Body of pancreas (tissue), 4 donors: ENCODE measurements at places on chromosomes 2 and 18. TPM values are rescaled to one million over a fixed set of nuclear protein-coding genes. Genes with fewer than 3 reads are reported as not detected.

Gene SPATA3
- total RNA-seq, result not detected

Gene KRTCAP3
- 11.9 TPM for total RNA-seq

Gene HS6ST1
- total RNA-seq, result 44.8 TPM

Gene MOGAT1
- total RNA-seq, result not detected

Gene RGPD8
- total RNA-seq, result 22.7 TPM

Gene PROKR1
- not detected for total RNA-seq

- H3K36me3 ChIP-seq, result no peaks in the 10 kb centered on the region
- no peaks in the 10 kb centered on the region for H3K27me3 ChIP-seq
- H3K4me1 ChIP-seq, result peaks cover 22% of the 10 kb centered on the region
- peak overlapping the region; percentile 67 for H3K27ac ChIP-seq
- no peak for DNase-seq
- no peak overlapping the region for H3K4me3 ChIP-seq
Measured at GRCh38 chr18:6561016-6561415, 146.3 kb upstream of the L3MBTL4 start.

DNA sequence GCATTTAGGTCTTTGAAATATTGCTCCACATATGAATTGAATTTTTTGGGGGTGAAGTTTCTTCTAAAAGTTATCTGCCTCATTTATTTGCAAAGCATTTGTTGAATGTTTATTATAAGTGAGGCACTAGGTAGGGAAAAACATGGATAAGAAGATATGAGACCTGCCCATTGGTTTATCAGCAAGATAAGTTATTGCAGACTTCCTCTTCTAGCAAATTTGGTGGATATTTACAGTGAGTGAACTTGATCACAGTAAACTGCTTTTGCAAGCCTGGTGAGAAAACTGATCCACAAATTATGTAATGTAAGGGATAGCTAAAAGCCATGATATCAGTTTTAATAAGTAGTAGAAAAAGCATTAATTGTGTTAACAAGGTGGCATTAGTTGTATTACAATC is 364.8 kb downstream of the SOCS6 start:
- no peak overlapping the region for H3K4me3 ChIP-seq
- no peaks in the 10 kb centered on the region for H3K27me3 ChIP-seq
- H3K27ac ChIP-seq, result no peak overlapping the region
- no peaks in the 10 kb centered on the region for H3K36me3 ChIP-seq

GRCh38 chr18:36187826-36188721 is 777 bp downstream of the MOCOS start:
- peaks cover 15% of the 10 kb centered on the region for H3K4me1 ChIP-seq
- H3K27ac ChIP-seq, result peak overlapping the region; percentile 51
- peak; percentile 32 for DNase-seq
- no peaks in the 10 kb centered on the region for H3K36me3 ChIP-seq
- H3K27me3 ChIP-seq, result no peaks in the 10 kb centered on the region
- peak overlapping the region; percentile 41 for H3K4me3 ChIP-seq

DNA sequence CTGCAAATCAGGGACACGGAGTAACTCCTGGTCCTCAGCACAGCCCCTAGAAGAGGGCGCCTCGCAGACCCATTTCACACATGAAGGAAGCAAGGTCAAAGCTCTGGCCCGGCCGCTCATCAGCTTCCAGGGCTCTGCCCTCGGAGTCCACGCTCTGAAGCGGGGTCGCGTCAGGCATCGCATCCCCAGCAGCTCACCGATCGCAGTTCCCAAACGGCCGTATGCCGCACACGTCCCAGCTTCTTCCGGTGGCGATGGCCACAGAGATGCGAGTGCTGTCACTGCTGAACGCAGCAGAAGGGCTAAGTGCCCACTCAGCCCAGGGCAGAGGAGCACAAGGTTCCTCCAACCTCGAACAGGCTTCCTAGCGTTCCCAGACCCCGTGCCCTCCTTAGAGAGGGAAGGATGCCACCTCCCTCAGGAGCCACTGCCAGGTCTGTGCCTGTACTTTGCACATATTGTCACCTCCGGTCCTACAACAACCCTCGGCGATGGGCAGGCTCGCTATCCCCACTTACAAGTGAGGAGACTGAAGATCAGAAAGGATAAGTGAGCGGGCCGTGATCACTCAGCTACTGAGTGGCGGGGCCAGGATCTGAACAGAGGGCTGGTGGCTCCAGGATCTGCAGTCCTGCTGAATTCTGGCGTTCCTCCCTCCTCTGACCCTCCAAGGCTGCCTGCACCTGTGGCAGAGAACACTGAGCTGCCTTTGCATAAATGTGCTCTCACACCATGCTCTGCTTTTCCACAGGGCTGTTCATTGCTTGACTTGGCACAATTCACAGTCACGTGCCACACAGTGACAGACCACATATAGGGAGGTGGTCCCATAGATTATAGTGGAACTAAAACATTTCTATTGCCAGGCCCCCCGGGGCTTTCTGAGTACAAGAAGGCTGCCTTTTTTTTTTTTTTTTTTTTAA is 71.4 kb downstream of the COPS8 start:
- no peaks in the 10 kb centered on the region for H3K4me1 ChIP-seq
- no peaks in the 10 kb centered on the region for H3K36me3 ChIP-seq
- no peaks in the 10 kb centered on the region for H3K27me3 ChIP-seq
- H3K27ac ChIP-seq, result no peak overlapping the region
- no peak overlapping the region for H3K4me3 ChIP-seq

GRCh38 chr2:217974389-217975005 is 28.3 kb downstream of the TNS1 start:
- H3K4me1 ChIP-seq, result peaks cover 17% of the 10 kb centered on the region
- no peak overlapping the region for H3K27ac ChIP-seq
- DNase-seq, result peak; percentile 37
- H3K4me3 ChIP-seq, result no peak overlapping the region
- H3K27me3 ChIP-seq, result no peaks in the 10 kb centered on the region

GRCh38 chr18:59575995-59576394 is 121.2 kb downstream of the CCBE1 start:
- no peak overlapping the region for H3K4me3 ChIP-seq
- H3K36me3 ChIP-seq, result no peaks in the 10 kb centered on the region
- no peak overlapping the region for H3K27ac ChIP-seq
- no peak for DNase-seq
- no peaks in the 10 kb centered on the region for H3K4me1 ChIP-seq

- peaks cover 9% of the 10 kb centered on the region for H3K4me1 ChIP-seq
- DNase-seq, result no peak
- no peak overlapping the region for H3K4me3 ChIP-seq
- H3K36me3 ChIP-seq, result no peaks in the 10 kb centered on the region
- H3K27me3 ChIP-seq, result no peaks in the 10 kb centered on the region
- H3K27ac ChIP-seq, result no peak overlapping the region
Measured at GRCh38 chr2:71546777-71547281, 93.5 kb downstream of the DYSF start.

GRCh38 chr2:170019060-170019805 is 158.7 kb upstream of the MYO3B start:
- no peaks in the 10 kb centered on the region for H3K36me3 ChIP-seq
- DNase-seq, result no peak
- no peak overlapping the region for H3K4me3 ChIP-seq
- H3K27ac ChIP-seq, result no peak overlapping the region

- no peaks in the 10 kb centered on the region for H3K4me1 ChIP-seq
- DNase-seq, result no peak
- H3K36me3 ChIP-seq, result no peaks in the 10 kb centered on the region
- H3K27ac ChIP-seq, result no peak overlapping the region
Measured at GRCh38 chr2:226411205-226411604, 388.4 kb downstream of the IRS1 start.

DNA sequence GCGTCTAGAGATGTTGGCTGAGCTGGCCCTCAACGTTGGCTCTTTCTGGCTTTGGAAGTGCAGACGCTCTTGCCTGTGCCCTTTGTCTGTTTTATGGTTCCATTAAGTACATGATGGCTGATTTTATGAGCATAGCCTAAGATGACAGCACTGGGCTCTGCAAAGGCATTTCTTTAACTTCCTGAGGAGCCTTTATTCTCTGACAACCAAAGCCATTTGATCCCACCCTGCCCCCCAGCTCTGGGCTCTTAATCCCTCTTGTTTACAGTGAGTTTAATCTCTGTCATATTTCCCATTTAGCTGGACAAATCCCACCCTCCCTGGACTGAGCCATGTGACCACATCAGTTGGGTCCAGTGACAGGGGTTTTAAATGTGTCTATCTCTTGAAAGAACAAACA is 195.9 kb downstream of the ACKR3 start:
- no peaks in the 10 kb centered on the region for H3K36me3 ChIP-seq
- H3K4me3 ChIP-seq, result no peak overlapping the region
- H3K27ac ChIP-seq, result no peak overlapping the region
- DNase-seq, result no peak
- H3K27me3 ChIP-seq, result no peaks in the 10 kb centered on the region
- H3K4me1 ChIP-seq, result no peaks in the 10 kb centered on the region
